Progenitor cell of endocrine pancreas (in vitro differentiated cells): ENCODE measurements at places on chromosomes 5 and 9. TPM values are rescaled to one million over a fixed set of nuclear protein-coding genes. Genes with fewer than 3 reads are reported as not detected.
A peak's percentile ranks its signal among the peaks of the same experiment; 100 is the strongest.

DNA sequence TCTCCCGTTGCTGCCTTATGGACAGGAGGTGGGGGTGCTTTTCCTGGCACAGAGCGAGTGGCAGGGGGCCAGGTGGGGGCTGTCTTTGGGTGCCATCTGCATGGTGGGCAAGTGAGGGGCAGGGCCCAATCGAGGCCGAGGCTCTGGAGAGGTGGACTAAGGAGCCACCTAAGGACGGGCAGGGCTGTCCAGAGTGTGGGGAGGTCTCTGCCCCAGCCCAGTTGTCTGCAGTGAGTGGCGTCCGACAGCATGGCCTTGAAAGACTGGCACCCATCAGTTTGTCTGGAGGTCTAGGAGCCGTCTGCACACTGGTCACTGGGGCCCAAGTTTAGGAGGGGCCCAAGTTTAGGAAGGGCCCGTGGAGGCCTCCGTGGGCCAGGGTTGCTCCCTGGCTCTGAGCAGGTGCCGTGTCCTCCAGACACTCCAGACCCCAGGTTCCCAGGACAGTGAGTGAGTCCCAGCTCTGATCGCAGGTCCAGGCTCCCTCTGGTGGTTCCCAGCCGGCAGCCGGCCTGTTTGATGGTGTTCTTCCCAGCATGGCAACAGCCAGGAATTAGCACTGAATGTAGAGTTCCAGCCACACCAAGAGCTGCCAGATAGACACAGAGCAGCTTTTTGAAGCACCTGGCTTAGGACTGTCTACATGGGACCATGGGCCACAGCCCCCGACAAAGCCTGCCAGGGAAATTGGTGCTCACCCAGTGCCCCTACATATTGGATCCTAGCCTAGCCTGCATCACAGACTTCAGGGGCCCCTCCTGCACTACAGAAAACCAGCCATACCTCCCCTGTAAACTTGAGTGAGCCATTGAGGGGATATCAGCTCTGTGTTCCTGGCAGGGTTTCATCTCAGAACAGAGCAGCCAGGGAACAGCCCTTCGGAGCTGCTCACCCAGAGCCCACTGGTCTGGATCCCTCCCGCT, 120.9 kb downstream of the WNK2 start:
- H3K27ac ChIP-seq, result no peak overlapping the region
- H3K27me3 ChIP-seq, result no peaks in the 10 kb centered on the region
- no peak overlapping the region for H3K4me3 ChIP-seq
- H3K4me1 ChIP-seq, result no peaks in the 10 kb centered on the region

DNA sequence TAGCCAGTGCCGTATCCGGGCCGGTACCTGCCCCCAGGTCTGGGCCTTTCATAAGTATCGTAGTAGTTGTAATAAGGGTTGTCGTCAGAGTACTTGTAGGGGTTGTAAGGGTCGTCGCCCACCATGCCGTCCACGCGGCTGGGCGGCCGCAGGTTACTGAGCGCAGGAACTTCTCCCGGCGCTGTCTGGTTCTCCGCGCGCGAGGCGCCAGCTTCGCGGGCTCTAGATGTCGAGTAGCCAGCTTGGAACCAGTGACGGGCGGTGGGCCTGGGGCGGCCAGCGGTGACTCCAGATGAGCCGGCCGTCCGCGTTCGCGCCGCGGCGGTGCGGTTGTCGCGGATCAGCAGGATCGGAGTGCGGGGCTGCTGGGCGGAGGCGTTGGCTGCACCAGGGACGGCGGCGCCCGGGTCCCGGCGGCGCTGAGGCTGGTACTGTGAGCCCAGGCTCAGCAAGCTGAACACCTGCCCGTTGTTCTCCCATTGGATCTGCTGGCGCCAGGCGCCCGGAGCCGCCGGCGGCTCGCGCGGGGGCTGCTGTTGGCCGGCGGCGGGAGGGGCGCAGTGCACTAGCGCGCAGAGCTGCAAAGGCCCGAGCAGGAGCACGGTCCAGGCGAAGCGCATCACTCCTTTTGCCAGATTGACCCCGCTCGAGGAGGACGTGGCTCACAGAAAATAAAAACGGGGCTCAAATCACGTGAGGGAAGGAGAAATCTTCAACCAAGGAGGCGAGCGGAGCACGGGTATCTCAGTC, 518 bp downstream of the LOX start:
- DNase-seq, result peak; percentile 22
- peak overlapping the region; percentile 78 for H3K4me3 ChIP-seq
- H3K27ac ChIP-seq, result peak overlapping the region; percentile 81

DNA sequence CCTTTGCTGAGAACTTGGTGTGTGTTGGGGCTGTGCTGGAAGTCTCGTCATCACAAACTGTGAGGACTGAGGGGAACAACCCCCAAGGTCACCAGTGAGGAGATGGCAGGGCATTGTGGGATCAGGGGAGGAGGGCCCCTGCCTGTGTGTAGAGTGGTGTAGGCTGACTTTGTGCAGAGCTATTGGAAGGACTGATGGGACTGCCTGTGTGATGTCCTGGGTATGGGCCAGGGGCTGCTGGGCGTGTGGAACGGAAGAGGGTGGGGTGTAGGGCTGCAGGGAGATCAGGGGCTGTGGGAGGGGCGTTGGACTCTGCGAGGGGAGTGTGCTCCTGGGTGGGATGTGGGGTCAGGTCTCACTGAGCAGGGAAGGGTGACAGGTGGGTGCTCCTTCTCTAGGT, 3.6 kb downstream of the WNK2 start:
- H3K4me1 ChIP-seq, result peaks cover 41% of the 10 kb centered on the region
- no peak overlapping the region for H3K27ac ChIP-seq
- H3K27me3 ChIP-seq, result peaks cover 7% of the 10 kb centered on the region
- peak overlapping the region; percentile 83 for H3K4me3 ChIP-seq
- H3K36me3 ChIP-seq, result peaks cover 12% of the 10 kb centered on the region
- no peak for DNase-seq

- H3K4me3 ChIP-seq, result no peak overlapping the region
- H3K36me3 ChIP-seq, result no peaks in the 10 kb centered on the region
- DNase-seq, result peak; percentile 47
- H3K27ac ChIP-seq, result no peak overlapping the region
Observed at GRCh38 chr5:180126716-180127681, 55.4 kb upstream of the RNF130 start.

DNA sequence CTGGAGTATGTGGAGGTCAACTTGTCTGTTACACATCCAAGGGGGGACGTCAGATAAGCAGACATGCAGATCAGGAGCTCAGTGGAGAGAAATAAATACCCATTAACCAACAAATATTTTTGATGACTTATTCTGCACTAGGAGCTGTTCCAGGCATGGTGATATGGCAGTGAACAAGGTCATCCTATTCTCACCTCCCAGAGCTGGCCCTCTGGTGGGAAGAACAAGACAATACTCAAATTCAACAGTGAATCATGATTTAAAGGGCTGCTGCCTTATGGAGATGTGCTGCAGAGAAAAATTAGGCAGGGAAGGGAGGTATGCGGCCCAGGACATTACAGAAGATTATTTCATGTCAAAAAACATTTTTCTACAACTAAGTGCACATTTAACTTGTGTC, 36.5 kb downstream of the SYK start:
- no peaks in the 10 kb centered on the region for H3K36me3 ChIP-seq
- H3K4me3 ChIP-seq, result no peak overlapping the region
- H3K4me1 ChIP-seq, result no peaks in the 10 kb centered on the region
- DNase-seq, result no peak

- peaks cover 2% of the 10 kb centered on the region for H3K4me1 ChIP-seq
- H3K36me3 ChIP-seq, result peaks cover 5% of the 10 kb centered on the region
- no peaks in the 10 kb centered on the region for H3K27me3 ChIP-seq
- H3K27ac ChIP-seq, result peak overlapping the region; percentile 64
- no peak for DNase-seq
- H3K4me3 ChIP-seq, result no peak overlapping the region
Observed at GRCh38 chr9:120860083-120860482, 16.9 kb downstream of the PHF19 start.

The OR1B1 gene
- not detected in 2 replicates for total RNA-seq

The LCN12 gene
- total RNA-seq, result 14.7 and 16.2 TPM in 2 replicates

The ANP32B gene
- total RNA-seq, result 153 and 156 TPM in 2 replicates

The GPR21 gene
- total RNA-seq, result 2.9 and 3.4 TPM in 2 replicates
